ENCODE measurements at places on chromosomes 2 and 18.

GRCh38 chr2:84846041-84846663 is 34.7 kb downstream of the TRABD2A start:
- peak; percentile 22 for DNase-seq

DNA sequence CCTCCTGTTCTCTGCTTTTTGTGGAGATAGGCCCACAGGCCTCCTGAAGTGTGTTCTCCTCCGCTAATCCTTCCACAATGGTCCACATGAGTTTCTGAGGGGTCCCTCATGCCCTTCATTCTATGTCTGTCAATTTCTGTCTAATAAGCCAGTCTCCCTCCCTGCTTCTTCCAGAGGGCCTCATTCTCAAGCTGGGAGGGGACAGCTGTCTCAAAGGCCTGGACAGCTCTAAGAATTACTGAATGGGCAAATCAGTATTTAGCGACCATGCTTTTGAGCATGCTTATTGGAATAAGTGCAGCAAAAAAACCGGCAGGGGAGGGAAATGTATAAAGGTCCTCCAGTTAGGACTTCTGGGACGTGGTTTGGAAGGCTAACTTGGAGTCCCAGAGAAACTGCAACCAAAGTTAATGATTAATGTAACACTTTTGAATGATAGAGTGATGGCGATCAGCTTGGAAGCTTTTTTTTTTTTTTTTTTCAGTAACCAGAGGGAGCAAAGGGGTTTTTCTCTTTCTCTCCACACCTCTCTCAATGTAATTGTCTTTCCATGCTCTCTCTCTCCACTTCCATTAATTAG is 890.7 kb upstream of the POU3F3 start:
- no peak for DNase-seq

GRCh38 chr2:136116151-136116812 is 1.7 kb downstream of the CXCR4 start:
- no peak for DNase-seq

DNA sequence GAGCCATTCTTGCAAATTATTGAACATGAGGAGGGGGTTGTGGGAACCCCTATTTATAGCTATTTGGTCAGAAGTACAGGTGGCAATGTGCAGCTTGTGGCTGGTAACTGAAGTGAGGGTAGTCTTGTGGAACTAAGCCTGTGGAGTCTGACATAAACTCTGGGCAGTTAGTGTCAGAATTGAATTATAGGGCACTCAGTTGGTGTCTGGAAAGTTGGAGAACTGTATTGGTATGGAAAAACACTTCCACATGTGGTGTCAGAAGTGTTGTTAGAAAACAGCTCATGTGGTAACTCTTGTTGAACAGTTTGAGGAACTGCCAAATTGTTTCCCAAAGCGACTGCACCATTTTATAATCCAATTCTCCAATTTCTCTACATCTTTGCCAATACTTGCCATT is 7.5 kb downstream of the RALBP1 start:
- no peak for DNase-seq
